Stimulated activated CD4-positive, alpha-beta T cell treated with anti-CD3 and anti-CD28 coated beads, Interleukin-1b, Interleukin-23, amount 100 ng/mL, for 4 hours (primary cell): ENCODE measurements at places on chromosomes 3 and 15.

DNA sequence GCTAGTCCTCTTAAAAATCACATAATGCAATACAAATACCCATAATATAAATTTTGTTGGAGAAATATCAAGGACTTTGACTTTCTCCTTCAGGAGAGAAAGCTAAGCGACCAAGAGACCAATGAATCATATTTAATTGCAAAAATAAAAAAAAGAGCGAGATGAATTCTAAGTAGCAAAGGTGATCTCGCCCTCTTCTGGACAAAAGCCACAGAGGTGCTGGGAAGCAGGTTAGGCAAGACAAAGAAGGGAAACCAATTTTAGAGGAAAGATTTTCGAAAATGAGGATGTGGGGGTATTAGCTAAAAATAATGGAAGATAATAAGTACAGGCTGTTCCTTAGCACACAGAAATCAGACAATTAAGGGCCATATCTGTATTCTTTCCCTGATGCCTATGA lies 111.4 kb upstream of the PLAAT1 start:
- no peak for DNase-seq

DNA sequence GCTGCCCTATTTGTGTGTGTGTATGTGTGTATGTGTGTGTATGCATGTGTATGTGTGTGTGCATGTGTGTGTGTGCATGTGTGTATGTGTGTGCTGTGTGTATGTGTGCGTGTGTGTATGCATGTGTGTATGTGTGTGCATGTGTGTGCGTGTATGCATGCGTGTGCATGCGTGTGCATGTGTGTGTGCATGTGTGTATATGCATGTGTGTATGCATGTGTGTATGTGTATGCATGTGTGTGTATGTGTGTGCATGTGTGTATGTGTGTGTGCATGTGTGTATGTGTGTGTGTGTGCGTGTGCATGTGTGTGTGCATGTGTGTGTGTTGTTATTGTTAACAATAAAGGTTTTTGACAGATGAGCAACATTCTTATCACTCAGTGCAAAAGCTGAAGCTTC lies 110.8 kb upstream of the HES1 start:
- no peak for DNase-seq

GRCh38 chr15:64092075-64092820 lies 1.4 kb downstream of the CIAO2A start:
- DNase-seq = no peak

DNA sequence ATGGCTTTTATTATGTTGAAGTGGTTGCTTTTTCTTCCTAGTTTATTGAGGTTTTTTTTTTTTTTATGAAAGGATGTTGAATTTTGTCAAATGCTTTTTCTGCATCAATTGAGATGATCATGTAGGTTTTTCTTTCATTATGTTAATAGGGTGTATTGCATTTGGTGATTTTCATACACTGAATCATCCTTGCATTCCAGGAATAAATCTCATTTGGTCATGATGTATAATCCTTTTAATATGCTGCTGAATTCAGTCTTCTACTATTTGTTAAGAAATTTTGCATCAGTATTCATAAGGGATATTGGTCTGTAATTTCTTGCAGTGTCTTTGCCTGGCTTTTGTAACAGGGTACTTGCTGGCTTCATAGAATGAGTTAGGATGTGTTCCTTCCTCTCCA lies 11.5 kb upstream of the CLRN1 start:
- no peak for DNase-seq

- DNase-seq = no peak
Observed at GRCh38 chr3:55805169-55805568, 318.1 kb upstream of the WNT5A start.

GRCh38 chr15:32029409-32029861 lies 880 bp upstream of the CHRNA7 start:
- DNase-seq = no peak

DNA sequence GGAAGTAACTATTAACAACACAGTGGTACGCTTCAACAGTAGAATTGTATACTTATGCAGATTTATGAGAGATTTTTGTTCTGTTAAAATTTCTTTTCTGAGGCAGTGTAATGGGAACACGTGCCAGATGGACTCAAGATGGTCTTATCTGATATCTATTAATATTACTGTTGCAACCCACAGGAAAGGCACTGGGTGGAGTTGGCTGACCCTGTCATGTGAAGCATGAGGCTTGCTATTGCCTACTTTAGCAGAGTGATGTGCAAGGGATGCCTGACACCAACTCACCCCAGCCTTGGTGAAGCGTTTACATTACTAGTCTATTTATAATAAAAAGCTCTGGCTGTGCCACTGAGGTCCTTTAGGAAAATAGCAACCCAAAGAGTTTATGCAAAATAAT lies 19.8 kb upstream of the ARNT2 start:
- DNase-seq = no peak

- peak; percentile 19 for DNase-seq
Observed at GRCh38 chr3:9352917-9353752, 9.7 kb upstream of the THUMPD3 start.

DNA sequence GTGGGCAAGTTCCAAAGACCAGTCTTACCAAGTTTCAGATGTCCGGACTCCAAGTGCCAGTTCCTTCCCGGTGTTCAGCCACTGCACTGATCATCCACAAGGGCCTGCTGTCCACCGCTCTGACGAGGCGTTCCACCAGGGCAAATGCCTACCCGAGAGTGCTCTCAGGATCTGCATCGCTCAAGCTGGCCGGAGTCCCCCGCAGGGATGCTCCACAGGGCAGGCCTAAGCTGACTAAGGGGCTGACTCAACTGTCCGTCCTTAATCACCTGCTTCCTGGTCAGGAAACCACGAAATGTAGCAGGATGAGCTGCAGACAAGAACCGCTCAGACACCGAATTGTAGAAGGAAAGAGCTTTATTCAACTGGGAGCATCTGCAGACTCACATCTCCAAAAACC lies 341.6 kb downstream of the KCNH8 start:
- no peak for DNase-seq

- no peak for DNase-seq
Observed at GRCh38 chr3:122024800-122025199, 2.8 kb upstream of the ILDR1 start.

DNA sequence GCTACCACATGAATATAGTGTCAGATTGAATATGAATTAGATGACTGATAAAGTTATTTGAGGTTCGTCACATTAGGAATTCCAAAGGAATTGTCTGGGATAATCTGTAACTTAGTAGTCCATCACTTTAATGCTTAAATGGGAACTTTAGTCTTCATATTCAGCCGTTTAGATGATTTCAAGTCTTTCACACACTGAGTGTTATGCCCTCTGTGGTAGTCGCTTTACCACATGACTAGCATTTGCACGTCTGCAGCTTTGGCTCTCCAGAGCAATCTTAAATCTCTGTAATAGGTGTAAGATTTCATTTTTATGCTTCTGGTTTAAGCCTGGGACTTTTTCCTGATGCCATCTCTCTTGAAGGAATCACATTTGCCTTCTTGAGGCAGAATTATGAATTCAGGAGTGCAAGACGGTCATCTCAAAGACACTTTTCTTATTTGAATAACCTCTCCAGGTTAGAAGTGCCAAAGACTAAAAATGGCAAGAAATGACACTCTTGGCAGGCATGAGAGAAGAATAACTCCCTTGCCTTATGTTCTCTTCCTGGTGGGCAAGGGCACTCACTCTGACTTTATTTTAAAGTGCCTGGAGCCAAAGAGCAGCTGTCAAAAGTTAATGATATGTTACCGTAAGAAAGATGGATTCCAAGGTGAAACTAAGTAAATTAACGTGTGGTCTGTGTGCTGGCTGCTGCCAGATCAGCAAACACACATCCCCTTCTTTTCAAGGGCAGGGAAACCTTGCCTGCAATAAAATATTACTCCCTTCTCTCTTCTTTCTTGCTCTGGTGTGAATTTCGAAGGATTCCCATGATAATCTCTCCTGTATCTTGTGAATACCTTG lies 153.3 kb downstream of the B3GALNT1 start:
- no peak for DNase-seq

GRCh38 chr3:165837058-165837525 lies at the start of gene BCHE:
Gene BCHE, minus strand, starts transcription at chr3:165837423. Its CDS starts 6,390 bp downstream, at chr3:165831033.
- no peak for DNase-seq

GRCh38 chr3:15496341-15496664 lies 25.2 kb downstream of the COLQ start:
- DNase-seq = no peak

DNA sequence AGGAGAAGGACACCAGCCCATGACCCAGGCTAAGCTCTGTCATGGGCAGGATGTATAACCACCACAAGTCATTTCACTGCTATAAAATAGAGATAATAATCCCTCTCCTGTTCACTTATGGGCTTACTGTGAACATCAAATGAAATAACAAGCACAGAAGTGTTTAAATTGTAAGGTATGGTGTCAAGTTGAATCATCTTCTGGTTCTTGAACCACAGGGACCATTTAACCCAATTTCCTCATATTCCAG lies 44.3 kb upstream of the TLE3 start:
- no peak for DNase-seq

- DNase-seq = no peak
Observed at GRCh38 chr3:71551311-71551919, 32.1 kb downstream of the FOXP1 start.
